Activated T-cell treated with anti-CD3 and anti-CD28 coated beads, Interleukin-2, amount 50 U/mL, for 1 hour (primary cell): ENCODE measurements at places on chromosomes 2 and 18.

- no peak for DNase-seq
Observed at GRCh38 chr2:109475531-109476210, 138.1 kb downstream of the SEPTIN10 start.

DNA sequence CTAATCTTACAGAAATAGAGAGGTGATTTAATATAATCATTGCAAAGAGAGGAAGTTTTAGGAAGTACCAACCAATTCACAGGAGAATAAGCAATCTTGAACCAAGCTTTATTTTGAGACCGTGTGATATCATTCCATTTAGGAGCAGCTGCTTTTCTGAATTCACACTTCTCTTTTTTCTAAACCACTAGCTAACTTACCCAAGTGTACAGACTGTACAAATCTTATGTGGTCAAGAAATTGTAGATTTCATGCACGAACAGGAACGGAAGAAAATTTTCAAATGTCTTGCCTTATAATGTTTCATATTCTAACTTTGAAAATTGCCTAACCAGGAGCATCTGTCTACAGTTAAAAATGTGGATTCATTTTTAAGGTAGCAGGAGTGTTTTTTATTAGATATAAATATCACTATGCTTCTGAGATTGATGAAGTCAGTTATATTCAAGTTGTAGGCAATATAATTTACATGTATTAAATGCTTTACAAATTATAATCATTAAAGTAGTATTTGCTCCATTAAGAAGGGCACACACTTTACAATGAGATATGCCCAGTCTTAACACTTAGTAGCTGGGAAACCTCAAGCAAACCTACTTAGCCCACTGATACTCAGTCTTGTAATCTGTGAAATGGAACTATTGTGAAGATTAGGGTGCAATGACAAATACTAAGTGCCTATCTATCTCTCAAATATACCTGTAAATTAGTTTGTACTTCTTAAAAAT is 302.2 kb upstream of the STON1 start:
- no peak for DNase-seq

DNA sequence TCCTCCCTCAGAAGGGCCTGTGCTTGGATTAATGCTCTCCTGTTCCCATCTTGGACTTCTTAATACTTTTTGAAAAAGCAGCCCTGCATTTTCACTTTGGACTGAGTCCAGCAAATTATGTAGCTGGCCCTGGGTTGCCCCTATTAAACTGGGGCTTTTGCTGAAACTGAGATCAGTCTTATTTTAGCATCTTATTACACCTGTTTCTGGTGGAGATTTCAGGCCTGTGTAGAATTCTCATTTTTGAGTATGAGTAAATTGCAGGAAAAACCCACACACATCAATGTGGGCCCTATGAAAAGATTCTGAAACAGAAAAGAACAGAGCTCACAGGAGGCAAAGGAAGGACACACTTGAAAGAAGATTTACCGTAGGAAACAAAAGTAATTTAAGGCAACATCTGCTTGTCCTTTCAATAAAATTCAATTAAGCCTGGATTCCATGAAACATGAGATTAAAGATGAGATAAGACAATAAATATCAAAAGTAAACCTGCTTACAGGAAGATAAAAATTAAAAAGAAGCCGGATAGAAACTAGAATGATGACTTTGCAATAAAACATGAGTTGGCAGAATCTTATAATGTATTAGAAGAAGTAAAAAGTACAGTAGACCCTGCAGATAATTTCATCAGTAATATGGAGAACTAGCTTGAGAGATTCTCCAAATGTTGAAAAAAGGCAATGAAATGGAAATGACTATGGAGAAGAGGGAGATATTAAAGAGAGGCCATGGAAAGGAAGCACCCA is 90.7 kb upstream of the GCFC2 start:
- no peak for DNase-seq

DNA sequence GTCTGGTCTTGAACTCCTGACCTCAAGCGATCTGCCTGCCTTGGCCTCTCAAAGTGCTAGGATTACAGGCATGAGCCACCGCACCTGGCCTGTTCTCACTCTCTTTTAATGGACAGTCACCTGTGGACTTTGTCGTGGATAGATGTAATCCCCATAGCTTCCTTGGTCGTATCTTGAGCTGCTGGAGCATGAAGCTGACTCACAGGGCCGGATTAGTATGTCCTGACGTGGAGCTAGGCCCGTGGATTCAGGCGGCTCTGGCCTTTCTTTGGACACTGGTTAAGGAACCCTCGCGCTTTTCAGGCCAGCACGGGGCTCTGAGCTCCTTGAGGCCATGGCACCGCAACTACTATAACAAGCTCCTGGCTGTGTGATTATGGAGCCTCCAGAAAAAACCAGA is 27.5 kb upstream of the GBX2 start:
- DNase-seq, result no peak

DNA sequence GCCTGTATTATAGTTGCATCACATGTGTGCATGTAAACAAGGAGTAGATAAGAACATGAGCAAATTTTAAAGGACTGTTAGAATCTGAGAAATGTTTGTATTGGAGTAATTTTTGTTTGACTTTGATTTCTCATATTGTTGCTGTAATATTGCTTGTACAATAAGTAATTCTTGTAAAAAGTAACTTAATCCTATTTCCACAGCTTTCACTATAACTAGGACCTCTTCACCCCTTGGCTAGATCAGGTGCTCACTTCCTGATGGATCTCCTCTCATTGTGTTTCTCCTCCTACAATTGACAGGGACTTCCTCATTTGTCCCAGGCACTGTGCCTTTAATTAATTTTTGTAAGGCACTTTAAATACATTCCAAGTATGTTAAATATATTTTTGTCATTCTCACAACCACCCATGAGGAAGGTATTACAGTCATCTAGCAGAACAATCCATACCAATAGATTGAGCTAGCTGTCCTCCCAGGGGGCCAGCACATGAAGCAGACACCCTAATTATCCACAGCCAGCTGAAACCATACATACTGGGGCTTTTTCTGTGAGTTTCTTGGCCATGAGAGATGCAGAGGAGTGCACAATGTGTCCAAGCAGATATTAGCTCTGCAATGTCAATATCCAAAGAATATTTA is 359.5 kb upstream of the ACVR2A start:
- DNase-seq, result no peak

DNA sequence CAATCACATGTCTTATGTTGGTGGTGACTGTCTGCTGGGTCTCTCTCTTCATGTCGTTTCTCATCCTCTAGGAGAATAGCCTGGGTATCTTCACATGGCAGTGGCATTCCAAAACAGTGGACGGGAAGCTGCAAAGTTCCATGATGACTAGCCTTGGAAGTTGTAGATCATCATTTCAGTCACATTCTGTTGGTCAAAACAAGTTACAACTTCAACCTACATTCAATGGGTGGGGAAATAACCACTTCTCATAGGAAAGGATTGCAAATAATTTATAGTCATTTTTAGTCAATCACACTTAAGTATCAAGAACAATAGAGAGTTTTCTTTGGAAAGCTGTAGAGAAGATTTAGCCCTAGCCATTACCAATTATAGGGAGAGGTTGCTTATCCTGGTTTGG is 395.0 kb upstream of the CDH2 start:
- DNase-seq, result no peak

DNA sequence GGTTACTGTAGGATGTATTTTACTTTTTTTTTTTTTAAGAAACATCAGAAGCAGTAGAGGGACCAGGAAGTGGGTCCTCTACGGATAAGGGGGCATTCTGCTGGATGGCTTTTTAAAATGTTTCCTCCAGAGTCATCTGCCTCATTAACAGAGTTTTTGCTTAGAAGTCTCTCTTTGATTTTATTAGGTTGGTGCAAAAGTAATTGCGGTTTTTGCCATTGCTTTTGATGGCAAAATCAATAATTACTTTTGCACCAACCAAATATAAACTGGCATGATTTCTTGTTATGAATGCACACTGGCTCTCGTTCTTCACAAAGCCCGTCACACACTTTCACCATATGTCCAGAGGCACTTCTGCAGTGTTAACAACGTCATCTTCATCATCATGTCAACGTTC is 68.5 kb upstream of the FAM237A start:
- DNase-seq, result no peak

- DNase-seq, result peak; percentile 71
Observed at GRCh38 chr2:263774-264492, at the start of gene SH3YL1. TSS of gene SH3YL1 (minus strand) at chr2:264032. CDS start at chr2:263984, 48 bp downstream.

DNA sequence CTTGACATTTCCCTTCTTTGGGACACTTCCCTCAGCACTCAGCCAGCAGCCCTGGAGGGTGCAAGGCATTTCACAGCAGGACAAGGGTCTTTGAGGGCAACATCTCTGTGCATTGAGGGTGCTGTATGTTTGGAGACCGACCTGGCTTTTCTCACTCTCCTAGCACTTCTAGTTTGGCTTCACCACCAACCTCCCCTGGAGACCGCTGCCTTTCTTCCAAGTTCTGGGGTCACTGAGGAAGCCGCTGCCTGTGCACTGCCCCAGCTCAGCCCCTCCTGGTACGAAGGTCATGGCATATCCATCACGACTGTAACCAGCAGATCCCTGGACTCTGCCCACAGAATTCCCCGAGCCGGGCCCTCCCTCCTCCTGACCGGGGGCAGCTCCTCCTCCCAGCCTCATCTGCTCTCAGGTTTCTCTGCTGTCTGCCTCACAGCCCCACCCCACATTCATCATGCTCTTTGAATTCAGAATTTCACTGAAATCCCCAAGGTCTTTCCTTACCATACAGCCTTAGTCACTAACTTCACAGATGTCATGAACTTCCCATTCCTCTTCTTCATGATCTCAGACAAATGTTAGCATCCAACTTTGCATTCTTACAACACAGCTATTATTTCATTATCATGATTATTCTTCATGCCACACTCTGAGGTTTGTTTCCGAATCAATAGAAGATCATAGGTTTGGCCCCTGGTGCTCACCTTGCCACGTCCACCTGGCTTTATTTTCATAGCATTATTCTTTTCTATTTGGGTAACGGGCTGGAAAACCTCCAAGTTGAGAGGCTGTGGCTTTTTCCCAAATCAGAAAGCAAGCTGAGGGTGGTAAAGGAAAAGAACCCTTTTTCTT is 113.0 kb upstream of the COPS8 start:
- no peak for DNase-seq

GRCh38 chr2:14925471-14925870 is 293.0 kb downstream of the LRATD1 start:
- DNase-seq, result no peak

- no peak for DNase-seq
Observed at GRCh38 chr2:205311201-205311600, 371.1 kb upstream of the NRP2 start.

DNA sequence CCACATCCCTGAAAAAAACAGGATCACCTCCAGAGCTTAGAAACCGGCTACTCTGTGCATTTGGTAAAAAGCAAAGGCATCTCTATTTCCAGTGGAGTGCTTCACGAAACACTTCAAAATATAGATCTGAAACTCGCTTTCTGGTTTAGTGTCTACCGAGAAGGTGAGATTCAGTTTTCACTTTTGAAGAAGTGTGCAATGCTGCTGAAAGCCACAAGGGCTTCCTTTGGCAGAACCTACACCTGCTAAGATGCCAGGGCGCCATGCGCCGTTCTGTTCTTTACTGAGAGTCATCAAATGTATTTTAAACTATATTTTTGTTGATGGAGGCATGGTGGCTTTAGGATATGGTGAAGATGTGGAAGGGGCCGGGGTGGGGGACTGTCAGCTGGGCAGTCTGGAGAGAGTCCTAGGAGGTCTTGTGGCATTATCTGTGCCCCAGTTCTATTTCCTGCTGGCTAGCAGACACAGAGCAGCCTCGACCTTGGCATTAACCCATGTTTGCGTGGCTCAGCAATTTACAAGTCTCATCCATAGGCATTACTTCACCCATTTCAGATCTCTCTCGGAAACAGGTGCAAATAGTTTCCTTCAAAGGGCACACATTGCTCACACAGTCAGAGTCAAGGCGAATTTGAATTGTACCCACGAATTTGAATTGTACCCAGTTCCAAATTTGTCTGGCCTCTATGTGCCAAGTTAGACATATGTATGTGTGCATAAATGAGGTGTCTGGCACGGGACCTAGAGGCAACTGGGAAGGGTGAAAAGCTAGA is 46.7 kb upstream of the KCNF1 start:
- DNase-seq, result no peak

DNA sequence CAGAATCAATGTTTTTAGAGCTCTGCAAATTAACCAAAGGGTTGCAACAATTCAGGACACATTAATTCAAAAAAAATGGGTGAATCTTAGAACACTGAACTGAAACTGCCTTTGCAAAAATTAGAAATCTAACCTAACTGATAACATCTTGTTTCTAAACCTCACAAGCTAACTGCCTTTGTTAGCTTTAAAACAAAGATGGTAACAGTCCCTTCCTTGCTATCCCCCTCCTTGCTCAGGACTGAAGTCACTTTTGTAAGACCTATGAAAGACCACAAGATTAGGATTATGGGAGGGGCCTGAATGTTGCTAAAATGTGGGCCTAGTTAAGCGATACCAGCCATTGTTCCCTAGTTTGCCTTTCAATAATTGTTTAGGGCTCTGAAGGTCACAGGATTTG is 44.9 kb upstream of the LONRF2 start:
- no peak for DNase-seq

GRCh38 chr2:222264791-222265320 is 33.9 kb downstream of the PAX3 start:
- no peak for DNase-seq

GRCh38 chr2:43890855-43891254 is 52.1 kb downstream of the ABCG8 start:
- no peak for DNase-seq

GRCh38 chr18:23114171-23114881 is 21.0 kb upstream of the CABLES1 start:
- no peak for DNase-seq

DNA sequence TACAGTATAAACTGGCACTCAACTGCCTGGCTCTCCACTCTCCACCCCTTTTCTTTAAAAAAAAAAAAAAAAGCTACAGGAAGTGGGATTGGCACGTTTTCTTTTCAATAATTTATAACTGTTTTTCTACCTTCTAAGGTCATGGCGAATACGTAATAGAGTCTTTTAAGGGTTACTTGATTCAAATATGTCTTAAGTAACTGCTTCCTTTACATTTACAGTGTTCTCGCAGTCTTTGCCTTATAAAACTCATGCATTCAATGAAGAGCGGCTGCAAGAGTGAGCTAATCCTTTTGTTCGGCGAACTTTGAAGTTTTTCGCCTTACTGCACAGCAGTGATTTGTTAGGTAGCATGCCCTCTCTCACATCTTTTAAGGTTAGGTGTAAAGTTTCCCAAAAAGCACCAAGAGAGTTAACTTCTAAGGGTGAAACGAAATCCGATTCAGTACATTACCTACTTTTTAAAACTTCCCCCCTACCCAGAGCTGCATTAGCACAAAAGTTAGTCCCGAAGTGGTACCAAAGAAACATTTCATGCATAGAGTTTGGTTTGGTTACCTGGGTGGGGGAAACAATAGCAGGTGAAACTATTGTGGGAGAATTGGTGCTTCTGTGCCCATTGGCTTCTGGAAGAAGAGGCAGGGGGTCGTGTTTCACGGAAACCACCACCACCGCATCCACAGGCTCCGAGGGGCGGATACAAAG is 2.0 kb downstream of the KCTD1 start:
- no peak for DNase-seq
